ENCODE measurements at places on chromosomes 16 and 17.
A peak's percentile ranks its signal among the peaks of the same experiment; 100 is the strongest.

DNA sequence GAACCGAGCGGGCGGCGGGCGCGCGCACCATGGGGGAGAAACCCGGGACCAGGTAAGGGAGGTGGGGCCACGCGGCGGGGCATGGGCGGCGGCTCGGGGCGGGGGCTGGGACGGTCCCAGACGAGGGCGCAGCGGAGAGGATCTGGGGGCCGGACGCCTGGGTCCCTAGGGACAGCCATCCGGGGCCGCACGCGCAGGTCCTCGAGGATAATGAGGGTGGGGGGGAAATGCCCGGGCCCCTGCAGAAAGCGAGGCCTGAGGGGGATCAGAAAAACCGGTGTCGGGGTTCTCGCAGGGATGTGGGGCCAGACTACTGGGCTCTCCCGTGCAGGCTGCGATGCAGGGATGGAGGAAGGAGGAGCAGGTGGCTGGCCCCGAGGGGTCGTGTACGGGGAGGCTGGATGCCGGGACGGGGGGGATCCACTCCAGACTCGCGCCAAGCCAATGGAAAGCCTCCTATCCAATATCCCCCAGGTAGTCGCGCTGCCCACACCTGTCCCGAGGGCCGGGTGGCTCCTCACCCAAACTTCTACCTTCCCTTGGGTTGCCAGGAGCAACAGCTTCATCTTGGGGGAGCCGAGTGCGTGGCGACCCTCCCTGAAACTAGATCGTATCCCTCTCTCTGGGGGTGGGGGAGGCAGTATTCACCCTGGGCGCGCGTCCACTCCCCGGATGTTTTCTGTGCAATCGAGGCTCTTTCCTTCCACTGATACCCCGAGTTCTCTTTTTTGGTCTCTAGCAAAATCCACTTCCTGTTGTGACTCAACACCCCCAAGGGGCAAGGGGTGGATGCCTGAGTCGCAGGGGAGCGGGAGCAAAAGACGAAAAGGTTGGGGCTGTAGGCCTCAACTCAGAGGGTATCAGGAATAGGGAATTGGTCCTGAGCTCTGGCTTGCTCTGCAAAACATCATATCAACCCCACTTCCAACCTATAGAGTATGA lies 532 bp downstream of the ARRB2 start:
- DNase-seq = no peak

DNA sequence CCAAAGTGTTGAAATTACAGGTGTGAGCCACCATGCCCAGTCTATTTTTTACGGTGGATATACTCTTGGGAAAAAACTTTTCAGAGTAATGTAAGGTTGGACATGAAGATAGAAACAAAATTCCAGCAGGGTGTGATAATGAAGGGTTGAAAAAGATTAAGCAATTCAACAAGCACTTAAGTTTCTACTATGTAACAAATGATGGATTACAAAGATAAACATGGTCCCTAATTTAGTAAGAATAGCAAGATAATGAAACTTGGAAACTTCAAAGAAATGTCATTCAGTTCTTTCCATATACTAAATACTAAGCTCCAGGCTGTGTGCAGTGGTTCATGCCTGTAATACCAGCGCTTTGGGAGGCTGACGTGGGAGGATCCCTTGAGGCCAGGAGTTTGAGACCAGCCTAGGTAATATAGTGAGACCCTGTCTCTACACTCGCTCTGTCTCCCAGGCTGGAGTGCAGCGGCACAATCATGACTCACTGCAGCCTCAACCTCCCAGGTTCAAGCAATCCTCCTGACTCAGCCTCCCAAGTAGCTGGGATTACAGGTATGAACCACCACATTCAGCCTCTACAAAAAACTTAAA lies 31.0 kb downstream of the PSMD12 start:
- no peak for DNase-seq

GRCh38 chr16:88536971-88537751 lies 33.0 kb upstream of the ZC3H18 start:
- DNase-seq = no peak

DNA sequence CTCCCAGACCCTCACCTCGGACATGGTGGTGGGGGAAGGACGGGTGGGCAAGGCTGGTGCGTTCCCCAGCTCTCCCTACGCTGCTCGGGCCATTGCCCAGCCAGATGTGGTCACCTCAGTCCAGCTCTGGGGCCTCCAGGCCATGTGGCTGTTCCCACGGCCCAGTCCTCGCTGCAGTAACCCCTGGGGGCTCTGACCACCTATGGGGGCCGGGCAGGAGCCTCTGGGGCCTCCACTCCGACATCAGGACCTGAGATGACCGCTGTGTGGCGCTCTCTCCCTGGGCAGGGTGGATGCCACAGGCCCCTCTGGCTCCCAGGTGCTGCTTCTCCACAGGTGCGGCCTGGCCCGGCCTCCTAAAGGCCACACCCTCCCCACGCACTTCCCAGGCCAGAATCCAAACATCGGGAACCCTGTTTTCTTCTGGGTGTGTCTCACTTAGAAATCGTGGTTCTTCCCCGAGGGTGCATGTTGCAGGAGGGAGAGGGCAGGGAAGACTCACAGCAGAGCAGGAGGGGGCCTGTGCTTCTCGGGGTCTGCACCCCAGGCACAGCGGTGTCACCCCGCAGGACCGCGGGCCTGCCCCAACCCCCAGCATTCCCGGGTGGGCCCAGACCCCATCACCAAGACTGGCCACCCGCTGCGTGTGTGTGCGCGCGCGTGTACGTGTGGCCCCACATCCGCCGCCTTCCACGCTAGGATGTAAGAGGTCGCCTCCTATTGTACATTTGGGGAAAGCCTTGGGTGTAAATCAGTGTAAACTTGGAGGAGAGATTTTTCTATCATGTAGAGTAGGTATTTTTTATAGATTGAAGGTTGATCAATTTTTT lies 5.9 kb upstream of the CAPN15 start:
- no peak for DNase-seq

GRCh38 chr17:28008513-28008912 lies 34.0 kb upstream of the NLK start:
- DNase-seq = peak; percentile 42

DNA sequence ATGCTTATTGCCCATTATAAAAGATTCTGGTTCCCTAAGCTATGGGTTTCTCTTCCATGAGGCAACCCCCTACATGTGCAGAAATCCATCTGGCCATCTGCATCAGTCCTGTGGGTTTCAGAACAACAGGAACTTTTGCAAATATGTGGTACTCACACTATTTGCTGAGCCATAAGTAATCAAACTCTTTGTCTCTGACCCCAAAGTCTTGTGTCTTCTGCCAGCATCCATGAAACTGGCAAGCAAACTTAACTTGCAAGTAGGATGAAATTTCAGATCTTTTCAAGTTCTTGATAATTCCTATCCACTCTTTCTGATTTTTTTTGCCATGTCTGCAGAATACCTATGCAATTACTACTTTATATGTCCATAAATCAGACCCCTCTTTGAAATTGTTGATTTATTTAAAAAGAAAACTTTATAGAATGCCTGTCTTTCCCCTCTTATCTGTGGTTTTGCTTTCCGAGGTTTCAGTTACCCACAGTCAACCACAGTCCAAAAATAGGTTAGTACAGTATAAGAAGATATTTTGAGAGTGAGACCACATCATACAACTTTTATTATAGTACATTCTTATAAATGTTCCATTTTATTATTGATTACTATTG lies 158.4 kb upstream of the IRX3 start:
- no peak for DNase-seq

- DNase-seq = no peak
Observed at GRCh38 chr17:10579270-10579669, 29.8 kb upstream of the MYH2 start.

- DNase-seq = peak; percentile 69
Observed at GRCh38 chr17:41579484-41580243, 7.0 kb downstream of the KRT14 start.

- no peak for DNase-seq
Observed at GRCh38 chr17:69367298-69367697, 40.4 kb upstream of the ABCA5 start.

GRCh38 chr17:9187828-9188227 lies 166.5 kb downstream of the NTN1 start:
- no peak for DNase-seq

DNA sequence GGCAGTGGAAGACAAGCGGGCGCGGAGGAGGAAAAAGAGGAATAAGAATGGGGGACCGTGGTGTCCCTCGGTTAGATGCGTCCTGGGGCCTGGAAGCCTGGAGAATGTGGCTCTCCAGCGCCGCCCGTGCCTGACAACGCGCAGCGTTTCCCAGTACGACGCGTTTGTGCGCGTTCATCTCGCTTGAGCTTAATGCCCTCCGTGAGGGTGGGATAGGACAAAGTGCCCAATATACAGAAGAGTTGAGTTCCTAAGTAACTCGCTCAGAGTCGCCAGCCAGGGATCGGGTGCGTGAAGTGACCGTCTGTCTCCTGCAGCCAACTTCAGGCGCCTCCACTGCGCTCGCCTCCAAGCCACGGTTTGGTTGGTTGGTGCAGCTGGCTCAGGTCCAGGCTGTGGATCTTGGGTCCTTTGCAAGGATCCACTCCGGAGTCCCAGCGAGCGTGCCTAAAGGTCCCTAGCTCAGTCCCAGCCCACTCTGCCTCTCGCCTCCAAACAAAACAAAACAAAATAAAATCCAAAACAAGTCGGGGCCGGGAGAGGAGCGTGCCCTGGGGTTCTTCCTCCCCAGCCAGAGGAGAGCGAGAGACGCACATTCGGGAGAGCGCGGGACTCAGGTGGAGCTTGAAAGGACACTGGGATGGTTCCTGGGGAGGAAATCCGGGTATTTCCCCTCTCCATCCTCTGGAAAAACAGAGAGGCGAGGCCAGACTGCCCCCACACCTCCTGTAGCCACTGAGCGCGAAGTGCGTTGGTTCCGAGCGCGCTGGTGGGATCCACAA lies 974 bp downstream of the GALR2 start:
- no peak for DNase-seq

- no peak for DNase-seq
Observed at GRCh38 chr17:46159686-46160085, 33.5 kb downstream of the KANSL1 start.

GRCh38 chr16:64364894-64365293 lies 757.0 kb downstream of the CDH11 start:
- DNase-seq = no peak

DNA sequence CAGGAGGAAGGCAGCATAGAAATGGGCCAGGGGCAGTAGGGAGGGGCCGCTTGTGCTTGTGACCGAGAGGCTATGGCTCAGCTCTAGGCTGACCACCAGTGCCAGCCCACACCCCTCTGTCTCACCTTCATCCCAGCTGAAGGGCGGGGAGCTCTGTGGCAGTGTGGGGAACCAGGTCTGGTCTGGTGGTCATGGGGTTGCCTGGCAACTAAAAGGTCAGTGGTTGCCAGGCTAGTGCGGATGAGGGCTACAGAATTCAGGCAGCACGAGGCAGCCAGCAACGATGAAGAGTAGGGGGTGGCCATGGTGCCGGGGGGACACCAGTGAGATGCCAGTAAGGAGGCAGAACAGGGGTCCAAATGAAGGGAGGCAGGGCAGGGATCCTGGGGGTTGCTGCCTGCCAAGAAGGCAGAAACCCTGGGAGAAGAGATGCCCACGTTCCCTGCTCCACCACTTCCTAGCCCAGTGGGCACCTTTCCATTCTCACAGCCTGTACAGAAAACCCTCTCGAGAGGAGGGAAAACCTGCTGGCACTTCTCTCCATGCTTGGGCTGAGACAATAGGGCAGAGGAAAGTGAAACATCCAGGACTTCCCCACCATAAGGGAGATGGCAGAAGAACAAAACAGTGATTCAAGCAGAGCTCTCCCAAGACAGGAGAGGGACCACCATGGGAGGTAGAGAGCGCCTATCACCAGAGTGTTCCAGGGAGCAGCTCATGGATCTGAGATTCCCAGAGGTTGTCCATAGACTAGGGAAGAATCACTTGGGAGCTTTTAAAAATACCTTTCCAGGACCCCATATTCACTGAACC lies 39.7 kb downstream of the SRCIN1 start:
- no peak for DNase-seq

DNA sequence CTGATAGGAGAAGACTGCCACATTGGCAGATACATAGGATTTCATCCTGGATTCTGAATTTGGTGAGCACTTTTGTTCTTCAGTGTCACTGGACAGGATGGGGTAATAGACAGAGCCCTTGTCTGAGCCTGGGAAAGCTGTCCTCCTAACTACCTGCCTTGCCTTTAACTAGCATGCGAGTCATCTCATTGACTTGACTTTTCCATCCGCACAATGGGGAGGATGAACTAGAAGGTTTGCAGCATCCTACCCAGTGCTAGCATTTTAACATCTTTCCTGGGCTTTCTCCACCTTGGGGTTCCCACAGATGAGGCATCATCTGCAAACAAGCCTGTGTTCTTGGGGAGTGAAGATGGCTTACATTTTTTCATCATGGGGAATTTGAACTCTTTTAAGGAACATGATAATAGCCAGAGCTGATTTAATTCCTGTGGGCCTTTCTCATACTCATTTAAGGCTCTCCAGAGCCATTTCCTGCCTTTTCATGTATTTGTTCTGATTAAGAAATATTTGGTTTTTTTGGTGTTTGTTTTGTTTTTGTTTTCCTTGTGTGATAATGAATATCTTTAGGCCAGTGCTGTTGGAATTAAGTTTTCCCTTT lies 139.5 kb downstream of the MSI2 start:
- no peak for DNase-seq

- no peak for DNase-seq
Observed at GRCh38 chr16:89371968-89372634, 118.3 kb downstream of the ANKRD11 start.

DNA sequence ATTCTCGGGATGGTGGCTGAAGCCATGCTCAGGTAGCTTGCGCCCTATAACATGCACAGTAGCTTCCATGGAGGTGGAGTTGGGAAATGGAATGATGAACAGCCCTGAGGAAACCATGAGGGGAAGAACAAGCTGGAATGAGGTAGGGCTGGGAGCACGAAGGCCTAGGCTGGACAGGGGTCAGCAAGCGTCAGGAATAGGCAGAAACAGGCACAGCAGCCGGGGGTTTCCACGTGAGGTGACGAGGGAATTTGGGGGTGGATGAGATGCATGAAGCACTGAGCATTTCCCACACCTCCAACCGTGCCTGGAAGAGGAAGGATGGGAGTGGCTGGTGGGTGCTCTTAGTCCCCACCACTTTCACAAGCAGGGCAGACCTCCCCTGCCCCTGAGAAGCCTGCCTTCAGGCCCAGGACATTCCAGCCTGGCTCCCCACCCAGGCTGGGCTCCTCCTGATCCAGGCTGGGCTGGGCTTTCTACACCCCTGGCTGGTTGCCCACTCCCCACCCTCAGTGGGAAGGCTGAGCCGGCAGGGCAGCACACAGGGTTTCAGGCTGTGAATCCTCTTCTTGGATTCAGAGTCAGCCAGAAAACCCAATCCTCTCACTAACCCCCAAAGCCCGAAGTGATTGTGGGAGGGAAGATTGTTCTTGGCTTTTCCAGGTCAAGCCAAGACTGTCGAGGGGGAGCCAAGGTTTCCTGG lies 21.9 kb downstream of the PLEKHG4 start:
- no peak for DNase-seq

DNA sequence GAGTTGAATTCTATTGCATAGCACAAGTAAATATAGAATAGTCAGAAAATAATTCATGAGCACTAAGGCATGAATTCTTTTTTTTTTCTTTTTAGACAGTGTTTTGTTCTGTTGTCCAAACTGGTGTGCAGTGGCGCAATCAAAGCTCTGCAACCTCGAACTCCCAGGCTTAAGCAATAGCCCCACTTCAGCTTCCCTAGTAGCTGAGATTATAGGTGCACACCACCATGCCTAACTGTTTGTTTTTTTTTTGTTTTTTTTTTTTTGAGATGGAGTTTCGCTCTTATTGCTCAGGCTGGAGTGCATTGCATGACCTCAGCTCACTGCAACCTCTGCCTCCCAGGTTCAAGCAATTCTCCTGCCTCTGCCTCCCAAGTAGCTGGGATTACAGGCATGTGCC lies 16.6 kb downstream of the TUBD1 start:
- no peak for DNase-seq

- no peak for DNase-seq
Observed at GRCh38 chr16:27703545-27703944, 153.6 kb downstream of the KATNIP start.

GRCh38 chr16:72166151-72166550 lies 5.8 kb downstream of the PMFBP1 start:
- no peak for DNase-seq
